ENCODE measurements at places on chromosomes 5 and 9.
A peak's percentile ranks its signal among the peaks of the same experiment; 100 is the strongest.

- DNase-seq = no peak
These were observed 45.2 kb upstream of the FAM240B start for GRCh38 chr9:38765101-38765500.

- DNase-seq = no peak
These were observed 53.2 kb downstream of the TRIP13 start for GRCh38 chr5:945691-946551.

GRCh38 chr9:73166468-73166867 is 14.8 kb downstream of the ANXA1 start:
- DNase-seq = no peak

- no peak for DNase-seq
These were observed 7.8 kb downstream of the MRPS2 start for GRCh38 chr9:135508211-135508820.

DNA sequence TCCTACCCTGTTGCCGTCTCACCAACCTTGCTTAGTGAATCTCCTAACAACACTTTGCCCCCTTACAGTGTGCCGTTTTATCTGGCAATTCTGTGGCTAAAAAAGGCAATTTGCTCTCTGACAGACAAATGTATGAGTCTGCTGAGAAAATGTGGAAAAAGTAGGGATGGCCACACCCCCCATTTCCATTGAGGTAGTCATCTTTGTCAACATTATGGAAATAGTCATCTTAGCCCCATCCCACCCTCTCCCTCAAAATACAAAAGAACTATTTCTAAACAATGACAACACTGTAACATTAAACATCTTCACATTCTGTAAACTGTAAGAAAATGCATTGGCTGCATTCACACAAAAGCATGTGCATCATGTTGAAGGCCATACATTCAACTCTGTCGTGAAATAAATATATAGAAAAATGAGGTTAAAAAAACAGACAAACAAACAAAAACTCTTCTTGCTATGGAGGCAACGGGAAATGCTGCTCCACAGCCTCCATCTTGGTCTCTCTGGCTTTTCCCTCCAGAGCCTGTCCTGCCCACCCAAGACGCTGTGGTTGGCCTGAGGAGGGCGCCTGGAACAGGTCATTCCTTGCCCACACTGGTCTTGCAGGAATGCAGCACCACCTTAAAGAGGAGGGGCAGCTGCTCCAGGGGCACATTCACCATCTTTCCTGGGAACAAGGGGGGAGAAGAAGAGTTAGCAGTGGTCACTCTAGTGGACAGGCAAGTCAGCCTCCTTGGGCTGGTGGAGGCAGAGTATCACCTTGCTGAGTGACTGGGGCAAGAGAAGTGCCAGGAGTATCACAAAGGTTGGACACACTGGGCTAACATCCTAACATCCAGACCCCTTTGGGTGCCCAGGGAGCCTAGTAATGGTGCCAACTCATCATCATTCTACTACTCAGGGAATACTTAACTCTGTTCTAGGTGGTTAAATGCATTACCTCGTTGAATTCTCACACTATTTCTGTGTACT is 15.2 kb upstream of the NR5A1 start:
- DNase-seq = no peak

DNA sequence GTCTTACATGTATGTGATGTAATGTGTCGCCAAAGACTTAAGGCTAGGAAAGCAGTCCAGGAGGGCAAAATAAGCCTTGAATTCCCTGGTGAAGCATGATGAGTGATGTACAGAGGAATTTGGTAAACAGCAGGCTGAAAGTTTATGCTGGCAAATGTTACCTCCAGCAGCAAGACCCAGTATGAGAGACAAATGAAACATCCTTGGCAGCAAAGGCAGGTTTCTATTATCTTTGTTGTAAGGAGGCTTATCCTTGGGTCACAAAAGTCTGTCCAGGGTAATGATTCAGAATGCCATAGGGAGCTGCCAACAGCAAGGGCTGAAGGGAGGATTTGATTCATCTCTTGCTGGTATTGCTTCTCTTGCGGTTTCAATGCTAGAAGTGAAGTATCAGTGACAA is 75.9 kb upstream of the HTR4 start:
- no peak for DNase-seq

DNA sequence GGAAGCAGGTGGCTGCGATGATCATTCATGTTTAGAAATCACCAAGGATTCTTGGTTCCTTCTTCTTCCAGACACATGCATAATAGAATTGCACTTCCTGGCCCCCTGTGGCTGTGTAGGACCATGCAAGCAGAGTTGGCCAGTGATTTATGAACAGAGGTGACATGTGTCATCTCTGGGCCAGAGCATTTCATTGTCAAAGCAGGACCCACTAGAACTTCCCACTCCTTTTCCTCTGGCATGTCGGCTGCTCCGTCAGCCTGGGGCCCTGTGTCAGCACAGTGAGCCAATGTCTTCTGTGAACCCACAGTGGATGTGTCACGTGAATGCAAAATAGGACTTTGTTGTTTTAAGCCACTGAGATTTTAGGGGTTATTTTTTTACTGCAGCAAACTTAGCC is 59.2 kb downstream of the HSD17B3 start:
- no peak for DNase-seq

DNA sequence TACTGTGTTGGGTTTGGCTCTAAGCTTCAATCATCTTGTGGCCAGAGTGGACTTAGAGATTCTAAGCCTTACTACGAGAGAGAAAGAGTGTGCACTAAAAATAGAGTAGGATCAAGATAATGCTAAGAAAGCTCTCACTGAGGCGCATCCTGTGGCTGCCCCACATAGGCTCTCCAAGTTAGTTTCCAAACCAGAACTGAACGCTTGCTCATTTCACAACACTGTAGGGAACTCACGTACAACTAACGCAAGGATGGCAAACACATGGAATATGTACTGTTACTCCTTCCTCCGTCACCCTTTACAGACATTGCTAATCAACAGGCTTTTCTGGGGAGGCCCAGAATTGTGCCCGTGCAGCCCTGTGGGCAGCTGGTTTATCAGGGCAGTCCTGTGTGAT is 90.9 kb downstream of the EQTN start:
- DNase-seq = no peak

DNA sequence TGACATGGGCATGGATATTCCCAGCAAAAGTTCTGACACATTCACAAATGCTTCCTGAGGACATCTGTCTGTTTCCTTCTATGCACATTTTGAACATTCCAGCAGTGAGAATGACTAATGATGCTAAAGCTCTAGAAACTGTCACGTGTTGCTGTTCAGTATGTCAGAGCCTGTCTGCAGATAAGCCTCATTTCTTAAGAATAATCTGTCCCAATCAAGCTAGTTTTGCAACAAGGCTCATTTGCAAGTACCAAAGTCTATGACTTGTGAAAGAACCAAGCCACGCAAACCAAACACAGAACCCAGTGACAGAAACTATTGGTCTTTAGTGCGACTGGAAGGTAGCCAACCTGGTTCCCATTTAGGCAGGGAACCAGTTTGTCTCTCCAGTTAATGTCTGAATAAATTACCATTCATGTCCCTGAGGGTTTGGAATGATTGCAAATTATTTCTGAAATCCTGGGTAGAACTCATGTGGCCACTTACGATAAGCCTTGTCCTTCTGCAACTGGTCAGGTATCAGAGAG is 178.5 kb downstream of the C9orf152 start:
- no peak for DNase-seq

DNA sequence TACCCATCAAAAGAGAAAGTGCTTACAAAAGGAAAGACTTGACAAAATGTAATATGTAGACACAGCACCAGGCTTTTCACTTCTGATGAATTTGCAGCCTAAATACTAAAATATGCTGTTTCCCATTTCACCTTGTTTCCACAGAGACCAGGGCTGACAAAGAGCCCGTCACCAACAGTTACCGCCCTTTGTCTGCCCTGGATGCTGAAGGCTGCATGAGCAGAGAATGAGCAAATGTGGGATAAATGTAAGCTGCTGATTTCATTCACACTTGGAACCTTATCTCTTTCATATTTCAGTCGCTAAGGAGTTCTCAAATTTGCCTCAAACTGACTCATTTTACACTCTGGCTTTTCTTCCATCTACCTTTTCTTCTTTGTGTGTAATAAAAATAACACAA is 213.9 kb downstream of the TMEM167A start:
- DNase-seq = no peak

DNA sequence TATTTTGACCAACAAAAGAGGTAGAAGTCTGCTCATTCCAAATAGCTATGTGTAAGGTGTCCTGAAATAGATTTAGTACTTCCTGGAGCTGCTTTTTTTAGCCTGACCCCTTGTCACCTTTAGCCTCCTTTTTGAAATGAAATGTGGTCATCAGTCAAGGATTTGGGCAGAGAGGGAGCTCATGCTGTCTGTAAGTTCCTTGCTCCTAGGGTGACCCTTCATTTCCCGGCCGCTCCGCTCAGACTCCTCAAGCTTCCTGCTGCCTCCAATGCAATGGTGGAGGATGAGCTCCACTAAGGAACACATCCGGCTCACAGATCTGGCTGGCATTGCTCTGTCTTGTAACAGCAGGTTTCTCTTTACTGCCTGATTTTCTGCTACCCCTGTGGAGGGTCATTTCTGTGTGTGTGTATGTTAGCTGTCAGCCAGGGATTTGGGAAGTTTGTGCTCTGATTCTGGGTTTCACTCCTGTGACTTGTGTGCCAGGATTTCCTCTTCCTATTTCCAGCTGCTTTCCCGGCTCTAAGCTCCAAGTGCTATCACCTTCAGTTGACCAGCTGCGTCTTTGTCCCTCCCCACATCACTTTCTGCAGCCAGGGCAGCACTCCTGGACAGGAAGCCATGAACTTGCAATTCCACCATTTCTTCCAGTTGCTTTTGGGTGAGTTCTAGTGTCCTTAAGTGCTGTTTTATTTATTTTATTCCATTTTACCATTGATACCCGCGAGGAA is 265.9 kb downstream of the ICE1 start:
- DNase-seq = no peak

GRCh38 chr9:132372177-132373095 is 17.6 kb upstream of the SETX start:
- no peak for DNase-seq

GRCh38 chr5:100546001-100546400 is 10.8 kb downstream of the FAM174A start:
- DNase-seq = no peak

GRCh38 chr5:54133917-54134316 is 176.5 kb downstream of the ARL15 start:
- no peak for DNase-seq

GRCh38 chr5:33764786-33765185 is 127.0 kb downstream of the ADAMTS12 start:
- no peak for DNase-seq

- no peak for DNase-seq
These were observed 36.3 kb upstream of the CDH10 start for GRCh38 chr5:24681106-24681505.

- no peak for DNase-seq
These were observed 1.7 kb downstream of the FBP2 start for GRCh38 chr9:94591876-94592275.

DNA sequence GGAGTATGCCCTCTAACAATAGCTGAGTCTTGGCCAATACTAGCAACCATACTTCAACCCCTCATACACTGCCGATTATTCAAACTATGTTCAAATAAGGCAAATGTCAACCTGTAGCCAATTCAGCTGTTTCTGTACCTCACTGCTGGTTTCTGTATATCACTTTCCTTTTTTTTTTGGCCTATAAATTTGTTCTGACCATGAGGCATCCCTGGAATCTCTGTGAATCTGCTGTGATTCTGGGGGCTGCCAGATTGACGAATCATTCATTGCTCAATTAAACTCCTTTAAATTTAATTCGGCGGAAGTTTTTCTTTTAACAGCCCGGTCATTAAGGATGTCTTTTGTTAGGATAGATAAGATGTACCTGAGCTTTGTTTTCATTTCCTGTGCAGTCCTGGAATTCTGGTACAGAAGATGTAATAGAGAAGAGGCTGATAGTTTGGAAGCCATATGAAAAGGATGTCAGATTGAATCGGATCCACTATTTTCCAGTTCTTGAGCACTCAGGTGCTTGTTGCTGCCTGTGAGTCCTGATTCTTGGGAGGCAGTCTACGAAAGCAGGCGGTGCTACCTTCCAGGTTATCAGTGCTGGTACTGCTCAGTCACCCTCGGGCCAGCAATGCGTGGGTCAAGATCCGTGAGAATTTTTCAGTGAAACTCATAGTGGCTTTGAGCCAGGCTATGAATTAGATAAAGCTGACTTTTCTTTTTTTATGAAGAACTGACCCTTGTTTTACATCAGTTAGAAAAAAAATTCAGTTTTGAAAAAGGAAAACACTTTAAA is 106.2 kb upstream of the TUT7 start:
- DNase-seq = no peak

DNA sequence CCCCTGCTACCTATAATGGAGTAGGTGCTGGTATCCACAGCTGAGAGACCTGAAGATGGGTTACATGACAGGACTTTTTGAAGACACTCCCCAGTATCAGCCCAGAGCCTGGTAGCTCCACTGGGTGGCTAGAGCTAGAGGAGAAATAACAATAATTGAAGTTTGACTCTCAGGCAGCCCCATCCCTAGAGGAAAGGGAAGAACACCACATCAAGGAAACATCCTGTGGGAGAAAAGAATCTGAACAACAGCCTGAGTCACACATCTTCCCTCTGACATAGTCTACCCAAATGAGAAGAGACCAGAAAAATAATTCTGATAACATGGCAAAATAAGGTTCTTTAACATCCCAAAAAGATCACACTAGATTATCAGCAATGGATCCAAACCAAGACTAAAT is 432.1 kb downstream of the CDH18 start:
- no peak for DNase-seq

GRCh38 chr9:84151236-84151635 is 170.6 kb downstream of the RMI1 start:
- DNase-seq = no peak

GRCh38 chr9:14030375-14031059 is 283.4 kb downstream of the NFIB start:
- DNase-seq = no peak

GRCh38 chr5:119340597-119341218 is 15.1 kb upstream of the TNFAIP8 start:
- peak; percentile 55 for DNase-seq

- DNase-seq = no peak
These were observed 452.7 kb upstream of the CDH9 start for GRCh38 chr5:27491047-27491446.

DNA sequence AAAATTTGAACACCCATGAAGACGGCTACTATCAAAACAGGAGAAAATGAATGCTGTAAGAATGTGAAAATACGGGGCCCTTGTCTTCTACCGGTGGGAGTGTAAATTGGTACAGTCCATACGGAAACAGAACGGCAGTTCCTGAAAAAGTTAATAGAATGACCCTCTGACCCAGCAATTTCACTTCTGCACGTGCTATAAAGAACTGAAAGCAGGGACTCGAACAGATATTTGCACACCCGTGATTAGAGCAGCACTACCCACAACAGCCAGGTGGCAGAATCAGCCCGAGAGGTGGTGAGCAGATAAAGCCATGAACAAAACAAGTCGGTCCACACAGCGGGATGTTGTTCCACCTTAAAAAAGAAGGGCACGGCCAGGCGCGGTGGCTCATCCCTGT is 22.6 kb upstream of the SLC12A7 start:
- no peak for DNase-seq

Data from stimulated activated CD8-positive, alpha-beta memory T cell treated with anti-CD3 and anti-CD28 coated beads, Interleukin-15, amount 100 ng/mL, for 48 hours (primary cell).